Natural killer cell treated with Interleukin-12 subunit alpha and Interleukin-12 subunit beta and Interleukin-15 and Interleukin-18, amount 100 ng/mL, for 72 hours (primary cell): ENCODE measurements at places on chromosomes 11 and 22. TPM values are rescaled to one million over a fixed set of nuclear protein-coding genes. Genes with fewer than 3 reads are reported as not detected.

ADAMTS15 gene
- total RNA-seq = not detected

MRGPRF gene
- not detected for total RNA-seq

GRCh38 chr11:68447015-68447801, 13.3 kb upstream of the PPP6R3 start:
- peak; percentile 80 for DNase-seq

- DNase-seq = no peak
Measured at GRCh38 chr22:27100789-27101188, 443.4 kb downstream of the MIAT start.

DNA sequence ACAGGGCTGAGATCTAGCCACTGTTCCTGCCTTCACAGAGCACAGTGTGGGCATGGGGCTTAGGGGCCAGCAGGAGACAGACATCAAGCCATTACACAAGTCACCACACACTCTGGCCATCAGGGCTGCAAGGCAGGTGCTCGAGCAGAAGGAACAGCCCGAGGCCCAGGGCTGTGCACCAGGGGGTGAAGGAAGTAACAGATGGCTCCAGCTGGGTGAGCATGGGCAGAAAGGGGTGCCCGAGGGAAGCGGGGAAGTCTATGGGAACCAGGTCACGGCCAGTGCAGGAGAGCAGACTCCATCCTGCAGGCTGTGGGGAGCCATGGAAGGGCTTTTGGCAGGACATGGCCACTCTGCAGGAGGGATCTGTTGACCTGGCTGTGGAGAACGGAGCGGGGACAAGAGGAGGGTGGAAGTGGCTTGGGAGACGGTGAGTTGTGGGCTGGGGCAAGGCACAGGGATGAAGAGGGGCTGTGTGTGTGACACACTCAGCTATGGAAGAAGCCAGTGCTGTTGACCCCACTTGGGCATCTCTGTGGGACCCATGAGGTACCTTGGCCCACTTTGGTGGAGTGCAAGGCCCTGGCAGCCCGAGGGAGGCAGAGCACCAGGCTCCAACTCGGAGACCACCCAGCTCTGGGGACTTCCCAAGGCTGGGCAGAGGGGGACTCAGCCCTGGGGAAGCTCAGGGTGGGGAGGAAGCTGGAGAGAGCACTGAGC, 3.6 kb downstream of the C11orf68 start:
- no peak for DNase-seq

DNA sequence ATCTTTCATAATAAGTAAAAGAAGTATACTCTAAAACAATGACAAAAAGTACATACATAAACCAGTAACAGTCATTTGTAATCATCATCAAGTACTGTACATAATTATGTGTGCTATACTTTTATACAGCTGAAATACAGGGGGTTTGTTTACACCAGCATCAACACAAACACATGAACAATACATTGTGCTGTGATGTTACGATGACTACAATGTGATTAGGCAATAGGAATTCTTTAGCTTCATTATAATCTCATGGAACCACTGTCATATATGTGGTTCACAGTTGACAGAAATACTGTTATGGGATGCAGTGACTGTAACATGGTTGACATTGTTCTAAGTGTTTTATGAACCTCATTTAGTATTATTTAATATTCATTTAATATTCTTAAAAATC, 914.4 kb upstream of the TENM4 start:
- DNase-seq = no peak

CASP5 gene
- total RNA-seq = 0.33 TPM

DNA sequence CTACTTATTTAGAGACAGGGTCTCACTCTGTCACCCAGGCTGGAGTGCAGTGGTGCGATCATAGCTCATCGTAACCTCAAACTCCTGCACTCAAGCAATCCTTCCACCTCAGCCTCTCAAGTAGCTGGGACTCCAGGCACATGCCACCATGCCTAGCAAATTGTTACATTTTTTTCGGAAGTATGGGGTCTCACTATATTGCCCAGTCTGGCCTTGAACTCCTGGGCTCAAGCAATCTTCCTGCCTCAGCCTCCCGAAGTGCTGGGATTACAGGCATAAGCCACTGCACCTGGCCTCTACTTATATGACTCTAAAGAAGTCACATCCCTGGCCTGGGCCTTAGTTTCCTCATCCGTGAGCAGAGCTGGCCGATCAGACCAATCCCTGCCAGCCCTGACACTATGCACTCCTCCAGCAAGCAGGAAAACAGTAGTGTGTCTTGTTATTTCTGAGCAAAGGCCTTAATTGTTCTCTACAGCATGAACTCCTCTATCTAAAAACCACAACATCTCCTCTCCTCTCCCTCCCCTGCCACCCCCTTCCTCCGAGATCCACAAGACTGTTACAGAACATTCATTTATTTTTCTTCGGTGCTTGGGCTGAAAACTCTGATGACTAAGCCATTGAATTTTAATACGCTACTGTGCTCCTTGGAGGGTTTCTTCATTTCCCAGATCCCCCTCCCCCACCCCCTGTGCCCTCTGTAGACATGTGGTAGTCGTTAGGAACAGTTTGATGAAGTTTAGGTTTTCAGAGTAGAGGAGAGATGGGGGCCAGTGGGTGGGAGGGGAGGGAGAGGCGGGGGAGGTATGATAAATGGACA, 91.5 kb downstream of the ABTB2 start:
- DNase-seq = no peak

DNA sequence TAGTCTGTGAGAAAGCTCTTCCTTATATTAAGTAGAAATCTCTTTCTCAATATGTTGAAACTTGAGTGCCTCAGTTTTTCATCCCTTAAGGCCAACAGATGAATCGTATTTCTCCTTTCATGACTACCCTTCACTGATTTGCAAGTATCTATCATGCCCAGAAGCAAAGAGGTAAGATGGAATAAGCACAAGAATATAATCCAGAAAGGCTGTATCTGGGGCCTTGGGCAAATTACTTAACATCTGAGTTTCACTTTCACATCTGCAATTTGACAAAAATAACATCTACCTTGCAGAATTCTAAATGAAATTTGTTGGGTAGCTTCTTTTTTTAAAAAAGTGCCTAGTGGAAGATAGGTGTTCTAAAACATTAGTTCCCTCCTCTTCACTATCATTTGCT, 552.4 kb upstream of the ANO5 start:
- no peak for DNase-seq

DNA sequence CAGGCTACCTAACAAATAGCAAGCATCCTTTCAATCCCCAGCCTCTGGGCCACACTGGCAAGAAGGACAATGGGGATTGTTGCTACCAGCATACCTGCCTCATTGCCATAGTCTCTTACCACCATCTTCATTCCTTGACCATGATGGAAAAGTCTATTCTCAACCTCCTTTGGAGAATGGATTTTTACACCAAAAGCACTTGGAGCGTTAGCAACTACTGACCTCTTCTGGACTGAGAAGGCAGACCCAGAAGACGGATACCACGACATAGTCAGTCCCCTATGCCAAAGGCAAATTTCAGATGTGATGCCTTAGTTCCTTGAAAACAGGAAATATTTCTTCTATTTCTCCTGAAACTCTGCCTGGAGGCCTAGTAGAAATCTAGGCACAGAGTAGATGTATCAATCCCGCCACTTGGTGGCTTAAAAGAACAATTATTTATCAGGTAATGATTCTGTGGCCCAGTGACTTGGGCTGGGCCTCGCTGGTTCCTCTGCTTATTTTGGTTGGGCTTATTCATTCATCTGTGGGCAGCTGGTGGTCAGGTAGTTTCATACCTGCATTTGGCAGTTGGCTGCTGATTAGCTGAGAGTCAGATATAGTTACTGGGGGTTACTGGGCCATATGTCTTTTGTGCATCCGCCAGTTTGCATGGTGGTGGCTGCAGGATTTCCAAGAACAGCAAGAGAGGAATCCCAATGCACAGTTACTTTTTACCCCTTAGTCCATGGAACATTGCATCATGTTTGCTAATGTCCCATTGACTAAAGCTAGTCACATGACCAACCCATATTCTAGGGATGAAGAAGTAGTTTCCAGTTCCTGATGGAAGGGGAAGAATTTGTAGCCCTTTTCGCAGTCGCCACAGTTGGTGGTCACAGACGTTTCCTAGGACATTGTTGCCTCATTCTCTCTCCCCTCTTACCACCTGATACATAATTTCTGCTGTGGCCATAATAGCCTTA, 75.2 kb downstream of the DHCR7 start:
- DNase-seq = no peak

DNA sequence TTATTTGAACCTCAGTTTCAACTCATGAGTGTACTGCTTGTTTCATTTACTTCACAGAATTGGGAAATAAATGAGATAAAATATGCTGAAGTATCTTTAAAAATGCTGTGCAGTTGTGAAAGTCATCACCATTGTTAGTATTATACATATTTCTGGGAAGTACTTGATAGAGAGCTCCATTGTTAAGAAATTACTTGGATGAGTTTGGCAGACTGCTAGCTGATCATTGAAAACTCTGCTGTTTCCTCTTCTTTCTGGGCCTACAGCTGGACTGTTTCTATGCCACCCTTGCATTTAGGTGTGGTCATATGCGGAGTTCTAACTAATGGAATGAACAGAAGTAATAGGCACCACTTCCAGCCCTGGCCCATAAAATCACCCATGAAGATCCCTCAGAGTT, 10.0 kb downstream of the SIK2 start:
- DNase-seq = no peak

- DNase-seq = no peak
Measured at GRCh38 chr11:117603932-117604331, 193.1 kb downstream of the DSCAML1 start.

DNA sequence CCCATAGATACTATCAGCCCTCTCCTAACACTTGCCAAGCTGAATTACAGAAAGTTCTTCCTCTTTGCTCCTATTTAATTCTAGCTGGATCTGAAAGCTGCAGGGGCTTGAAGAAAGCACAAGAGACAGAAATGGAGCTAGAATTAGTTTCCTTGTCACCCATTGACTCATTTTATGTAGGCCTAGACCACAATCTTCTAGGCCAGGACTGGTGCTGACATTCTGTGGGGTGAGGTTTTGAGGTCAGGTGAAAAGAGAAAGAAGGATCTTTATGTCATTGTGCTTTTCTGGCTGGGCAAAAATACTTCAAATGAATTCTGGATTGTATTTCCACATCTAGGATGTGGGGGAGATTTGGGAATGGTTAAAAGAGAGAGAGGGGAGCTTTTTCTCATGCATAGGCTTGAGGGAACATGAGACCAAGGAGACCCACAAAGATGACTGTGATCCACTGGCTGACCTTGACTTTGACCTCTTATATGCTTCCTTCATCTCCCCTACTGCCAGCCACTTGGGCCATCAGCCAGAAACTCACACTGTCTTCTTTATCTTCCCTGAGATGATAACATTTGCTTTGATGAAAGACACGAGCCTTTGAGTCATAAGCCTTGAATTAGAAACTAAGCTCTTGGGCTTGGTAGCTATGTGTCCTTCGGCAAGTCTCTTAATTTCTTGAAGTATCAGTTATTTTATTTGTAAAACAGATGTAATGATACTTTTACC, 274.9 kb upstream of the CADM1 start:
- DNase-seq = no peak

NNMT gene
- total RNA-seq = not detected

- no peak for DNase-seq
Measured at GRCh38 chr22:23700706-23701105, 9.9 kb downstream of the RGL4 start.

GRCh38 chr11:75313513-75314272, 37.8 kb downstream of the ARRB1 start:
- DNase-seq = no peak

- peak; percentile 95 for DNase-seq
Measured at GRCh38 chr11:65134240-65134951, at the start of gene SYVN1. Gene SYVN1, minus strand, starts transcription at chr11:65134519. Its CDS starts 918 bp downstream, at chr11:65133601.

- no peak for DNase-seq
Measured at GRCh38 chr11:19445771-19446170, 205.0 kb upstream of the E2F8 start.

NXPE4 gene
- not detected for total RNA-seq

- DNase-seq = no peak
Measured at GRCh38 chr11:95102733-95103132, 13.1 kb downstream of the ENDOD1 start.

IGSF22 gene
- total RNA-seq = not detected
